ENCODE measurements at places on chromosomes 13 and 19.

GRCh38 chr13:98930151-98930591 is 47.7 kb downstream of the DOCK9 start:
- no peak for DNase-seq

GRCh38 chr19:11067356-11068113 is 21.7 kb upstream of the LDLR start:
- DNase-seq, result no peak

DNA sequence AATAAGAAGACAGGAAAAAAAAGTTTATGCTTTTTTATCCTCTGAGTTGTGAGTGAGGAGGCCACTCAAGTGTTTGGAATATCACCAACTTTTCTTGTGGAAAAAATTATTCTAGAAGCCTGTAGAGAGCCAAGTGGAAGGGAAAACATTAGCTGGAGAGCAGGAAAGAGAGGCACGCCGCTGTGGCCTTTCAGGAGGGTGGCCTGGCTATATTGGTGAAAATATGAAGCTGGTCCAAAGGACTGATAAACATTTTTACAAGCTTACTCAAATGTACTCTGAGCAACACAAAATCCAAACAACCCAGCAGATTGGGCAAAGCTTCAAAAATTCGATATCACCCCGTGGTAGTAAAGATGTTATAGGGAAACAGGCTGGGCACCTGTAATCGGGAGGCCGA is 2.3 kb upstream of the EIF3G start:
- DNase-seq, result no peak

DNA sequence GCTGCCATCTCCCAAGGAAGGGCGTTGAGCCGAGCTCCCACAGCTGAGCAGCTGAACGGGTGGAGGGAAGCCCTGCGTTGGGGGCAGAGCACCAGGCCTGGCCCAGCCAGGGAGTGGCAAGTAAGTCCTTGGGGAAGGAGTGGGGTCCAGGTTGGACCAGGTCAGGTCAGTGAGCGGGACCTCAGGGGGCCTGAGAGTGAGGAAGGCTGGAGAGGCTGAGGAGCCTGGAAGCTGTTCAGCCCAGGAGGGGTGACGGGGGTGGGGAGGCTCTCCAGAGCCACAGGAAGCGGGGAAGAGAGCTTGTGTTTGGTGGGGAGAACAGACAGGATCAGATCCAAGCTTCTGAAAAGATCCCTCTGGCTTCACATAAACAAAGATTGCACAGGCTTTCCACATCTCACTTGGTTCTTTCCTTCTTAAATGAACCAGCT is 55.4 kb upstream of the ATP12A start:
- DNase-seq, result no peak

- DNase-seq, result no peak
Observed at GRCh38 chr19:55464039-55464661, 401 bp downstream of the C19orf85 start.

DNA sequence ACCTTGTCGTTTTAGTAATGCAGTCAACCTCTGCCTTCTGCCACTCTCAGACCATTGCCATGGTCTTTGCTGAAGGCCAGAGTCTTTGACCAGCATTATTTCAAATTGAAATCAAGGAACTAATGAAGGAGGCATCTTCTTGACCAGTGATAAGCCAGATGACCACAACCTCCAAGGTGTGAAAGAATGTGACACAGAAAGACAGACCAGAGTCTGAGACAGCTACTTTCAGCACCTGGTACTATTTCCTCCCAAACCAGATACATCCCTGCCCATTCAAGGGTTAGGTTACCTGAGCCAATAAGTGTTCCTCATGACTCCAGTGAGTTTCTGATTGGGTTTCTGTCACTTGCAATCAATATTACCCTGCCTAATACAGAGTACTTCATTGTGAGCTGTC is 20.3 kb upstream of the RNASEH2B start:
- DNase-seq, result no peak

DNA sequence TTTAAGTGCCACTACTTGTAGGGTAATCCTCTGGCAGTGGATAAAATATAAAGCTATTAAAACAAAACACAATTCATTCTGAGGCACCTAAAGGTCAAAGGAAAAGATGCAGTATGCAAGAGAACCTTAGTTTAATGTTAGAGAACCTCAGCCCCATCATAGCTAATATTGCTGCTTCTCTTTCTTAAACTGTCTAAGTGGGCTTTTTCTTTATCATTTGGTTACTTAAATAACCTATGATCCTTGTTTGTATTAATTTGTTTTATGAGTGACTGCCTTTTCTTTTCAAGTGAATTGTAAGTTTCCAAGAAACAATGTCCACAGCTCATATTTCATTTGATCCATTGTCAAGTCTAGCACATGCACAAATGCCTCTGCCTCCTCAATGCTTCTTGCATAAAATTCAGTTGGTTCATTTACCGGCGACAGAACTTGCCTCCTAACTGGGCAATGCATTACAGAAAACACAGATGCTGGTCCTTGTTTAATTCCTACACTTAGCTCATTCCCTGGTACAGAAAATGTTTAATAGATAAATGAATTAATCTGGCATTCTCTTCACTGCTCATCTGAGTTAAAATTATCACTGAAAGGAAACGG is 1049.8 kb downstream of the OLFM4 start:
- no peak for DNase-seq

GRCh38 chr13:41802684-41803444 is 158.0 kb downstream of the VWA8 start:
- no peak for DNase-seq

DNA sequence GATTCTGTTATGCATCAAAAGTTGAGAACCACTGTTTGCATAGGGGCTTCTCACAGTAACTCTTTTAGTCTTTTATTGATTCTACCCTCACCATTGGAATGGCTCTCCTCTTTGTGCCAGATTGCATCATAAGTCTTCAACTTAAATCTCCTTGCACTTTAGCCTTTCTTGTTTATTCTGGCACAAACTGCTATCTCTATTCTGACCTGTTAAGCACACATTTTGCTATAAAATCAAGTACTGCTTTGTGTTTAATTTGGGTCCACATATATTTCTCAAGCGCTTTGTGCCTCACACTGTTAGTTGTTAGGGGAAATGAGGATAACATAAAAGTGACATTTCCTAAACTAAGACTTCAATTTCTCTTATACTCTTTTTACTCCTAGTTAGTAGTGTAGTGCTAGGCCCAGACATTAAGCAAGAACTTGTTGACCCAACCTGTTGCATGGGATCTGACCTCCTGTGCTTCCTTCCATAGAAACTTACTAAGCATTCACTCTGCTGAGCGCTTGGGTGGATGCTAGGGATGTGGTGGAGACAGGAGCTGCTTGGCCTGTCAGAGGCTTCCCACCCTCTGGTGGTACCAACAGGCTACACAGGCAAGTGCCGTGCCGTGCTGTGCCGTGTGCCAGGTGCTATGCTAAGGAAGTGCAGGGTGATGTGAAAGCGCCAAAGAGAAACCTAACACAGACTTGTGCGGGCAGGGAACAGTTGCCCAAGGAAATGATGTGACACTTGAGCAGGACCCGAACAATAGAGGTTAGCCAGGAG is 1.2 kb downstream of the UTP14C start:
- no peak for DNase-seq

- no peak for DNase-seq
Observed at GRCh38 chr19:51359294-51359693, 6.9 kb downstream of the ETFB start.

- no peak for DNase-seq
Observed at GRCh38 chr19:6743066-6743465, 3.6 kb downstream of the TRIP10 start.

- DNase-seq, result no peak
Observed at GRCh38 chr19:42528354-42529247, at the start of gene CEACAM1. CEACAM1 (minus strand) TSS chr19:42528481; CDS start chr19:42528374, 107 bp downstream.

- DNase-seq, result no peak
Observed at GRCh38 chr13:99359528-99359927, 52.3 kb upstream of the GPR183 start.

DNA sequence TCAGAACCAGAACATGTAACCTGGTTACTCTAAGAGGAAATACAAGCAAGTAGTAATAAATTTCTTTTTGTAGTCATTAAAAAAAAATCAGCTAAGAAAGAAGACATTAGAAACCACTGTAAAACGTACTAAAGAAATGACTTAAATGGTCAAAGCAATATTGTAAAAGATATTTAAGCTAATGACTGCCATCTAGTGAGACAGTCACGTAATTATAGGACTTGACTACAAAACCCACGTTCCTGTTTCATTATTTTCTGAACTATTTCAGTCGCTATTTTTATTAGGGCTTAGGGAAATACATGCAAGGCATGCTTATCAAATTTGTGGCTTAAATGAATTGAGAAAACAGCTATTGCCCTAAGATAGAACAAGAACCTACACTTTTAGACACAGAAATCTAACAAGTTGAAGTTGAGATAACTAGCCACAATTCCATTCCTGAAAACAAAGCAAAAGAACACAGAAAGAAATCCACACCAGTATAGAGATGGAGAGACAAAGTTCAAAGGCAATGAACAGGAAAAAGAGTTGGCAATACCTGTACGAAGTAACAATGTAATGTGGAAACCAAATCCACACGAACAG is 17.9 kb downstream of the ALG5 start:
- peak; percentile 49 for DNase-seq

- no peak for DNase-seq
Observed at GRCh38 chr19:30136611-30137195, 194.7 kb downstream of the URI1 start.

DNA sequence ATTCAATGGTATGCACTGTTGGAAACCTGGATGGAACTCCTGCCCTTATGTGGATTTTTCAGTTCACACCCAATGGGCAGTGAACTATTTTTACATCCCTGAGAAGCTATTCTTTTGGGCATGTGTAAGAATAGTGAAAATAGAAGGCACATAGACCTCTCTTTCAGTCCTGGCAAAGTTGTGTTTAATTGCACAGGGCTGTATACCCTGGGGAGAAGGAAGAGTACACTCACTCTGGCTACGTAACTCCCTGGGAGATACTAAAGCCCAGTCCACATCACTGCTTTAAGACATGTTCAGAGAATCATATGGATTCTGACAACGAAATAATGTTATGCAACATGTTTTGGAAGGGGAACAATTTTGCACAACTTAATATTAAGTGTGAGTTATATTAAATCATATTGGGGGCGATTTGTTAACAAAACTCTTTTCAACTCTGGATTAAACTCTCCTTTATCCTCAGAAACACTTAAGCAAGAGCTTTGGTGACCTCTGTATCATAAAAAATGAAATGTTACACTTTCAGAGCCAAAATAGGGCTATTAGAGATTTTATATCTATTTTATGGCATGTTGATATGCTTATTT is 166.1 kb downstream of the DCT start:
- no peak for DNase-seq

GRCh38 chr13:87122551-87122950 is 548.6 kb upstream of the SLITRK5 start:
- DNase-seq, result no peak

GRCh38 chr19:7705387-7706187 is 3.7 kb upstream of the FCER2 start:
- no peak for DNase-seq

GRCh38 chr13:74306496-74306895 is 172.3 kb upstream of the KLF12 start:
- no peak for DNase-seq

DNA sequence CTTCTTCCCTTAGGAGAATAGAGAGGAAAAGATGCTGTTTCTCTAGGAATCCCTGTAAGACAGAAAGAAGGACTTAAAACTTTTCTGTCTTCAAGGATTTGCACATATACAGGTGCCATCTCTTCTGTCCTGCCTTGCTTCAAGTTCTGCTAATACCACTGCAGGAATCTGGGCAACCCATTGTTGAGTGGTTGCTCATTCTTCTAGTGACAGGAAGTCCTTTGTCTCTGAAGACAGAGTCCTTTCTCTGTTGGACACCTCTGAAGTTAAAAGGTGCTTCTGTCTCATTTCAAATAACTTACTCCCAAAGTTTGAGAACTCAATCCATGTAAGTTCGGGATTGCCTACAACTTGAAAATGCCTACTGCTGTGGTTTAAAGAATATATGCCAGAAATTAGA is 114.4 kb upstream of the TMTC4 start:
- no peak for DNase-seq

GRCh38 chr19:1483131-1483978 is 4.3 kb upstream of the C19orf25 start:
- DNase-seq, result no peak

DNA sequence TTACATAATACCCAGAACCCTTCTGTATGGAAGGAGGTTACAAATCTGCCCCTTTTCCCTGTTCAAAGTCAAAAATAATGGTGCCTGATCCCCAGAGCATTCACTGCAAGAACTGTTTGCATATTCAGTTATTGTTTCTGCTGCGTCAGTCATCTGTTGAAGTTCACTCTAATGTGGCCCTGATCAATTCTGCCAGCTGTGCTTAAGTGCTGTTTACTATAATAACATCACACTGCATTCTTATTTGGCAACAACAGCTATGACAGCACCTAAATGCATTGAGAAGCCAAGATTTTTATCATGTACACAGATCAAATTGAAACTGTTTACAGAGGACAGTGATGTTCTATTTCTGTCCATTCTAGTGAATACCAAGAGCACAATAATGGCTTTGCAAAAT is 115.9 kb downstream of the DACH1 start:
- no peak for DNase-seq

DNA sequence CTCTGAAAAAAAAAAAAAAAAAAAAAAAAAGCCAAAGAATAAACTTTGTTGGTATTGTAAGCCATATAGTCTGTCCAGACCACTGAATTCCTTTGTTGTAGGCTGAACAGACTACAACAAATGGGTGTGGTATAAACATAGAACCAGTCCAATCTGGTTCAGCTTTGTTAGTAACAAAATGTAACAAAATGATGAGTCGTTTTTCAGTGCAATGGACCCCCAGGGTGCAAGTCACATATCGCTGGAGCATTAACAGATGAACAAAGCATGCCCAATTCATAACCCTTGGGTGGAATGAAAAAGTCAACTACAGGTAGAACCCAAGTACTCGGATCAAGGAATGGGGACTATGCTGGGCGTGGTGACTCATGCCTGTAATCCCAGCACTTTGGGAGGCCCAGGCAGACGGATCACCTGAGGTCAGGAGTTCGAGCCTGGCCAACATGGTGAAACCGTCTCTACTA is 13.6 kb upstream of the FCHO1 start:
- no peak for DNase-seq

DNA sequence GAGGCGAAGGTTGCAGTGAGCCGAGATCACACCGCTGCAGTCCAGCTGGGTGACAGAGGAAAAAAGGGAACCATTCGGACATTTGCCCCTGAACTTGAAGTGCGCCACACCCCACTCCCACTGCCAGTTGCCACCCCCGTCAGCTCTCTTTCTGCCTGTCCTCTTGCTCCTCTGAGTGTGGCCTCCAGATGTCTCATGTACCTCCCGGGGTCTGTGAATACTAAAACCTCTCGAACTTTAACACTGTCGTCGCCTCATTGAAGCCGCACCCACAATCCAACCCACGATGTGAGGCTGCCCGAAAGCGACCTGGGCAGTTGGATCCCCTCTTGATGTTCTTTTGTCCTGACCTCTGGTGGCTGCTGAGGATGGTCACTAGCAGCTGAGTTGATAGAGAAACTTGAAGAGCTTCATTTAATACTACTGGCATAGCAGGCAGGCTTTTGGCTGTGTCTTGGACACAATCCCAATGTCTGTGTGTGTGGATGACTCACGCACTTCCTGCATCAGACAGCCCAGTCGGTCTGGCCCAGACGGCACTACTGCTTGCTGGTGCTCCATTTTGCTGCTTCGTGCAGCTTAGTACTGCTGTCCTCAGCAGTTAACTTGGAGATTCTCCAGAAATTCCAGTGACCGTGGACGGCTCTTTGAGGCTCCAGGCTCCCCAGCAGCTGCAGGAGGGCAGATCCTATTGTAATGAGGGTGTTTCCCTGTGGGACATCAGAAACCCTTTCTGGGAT is 4.2 kb downstream of the FPR3 start:
- DNase-seq, result peak; percentile 13

Measured in hematopoietic multipotent progenitor cell treated with erythropoietin and hydrocortisone succinate and interleukin-3 and kit ligand, for 17 days (in vitro differentiated cells).